ENCODE measurements at places on chromosomes 3 and 15.

GRCh38 chr3:167839460-167840134, 104.1 kb downstream of the SERPINI1 start:
- no peak for DNase-seq

- no peak for DNase-seq
Observed at GRCh38 chr3:129461461-129462146, 21.6 kb downstream of the IFT122 start.

DNA sequence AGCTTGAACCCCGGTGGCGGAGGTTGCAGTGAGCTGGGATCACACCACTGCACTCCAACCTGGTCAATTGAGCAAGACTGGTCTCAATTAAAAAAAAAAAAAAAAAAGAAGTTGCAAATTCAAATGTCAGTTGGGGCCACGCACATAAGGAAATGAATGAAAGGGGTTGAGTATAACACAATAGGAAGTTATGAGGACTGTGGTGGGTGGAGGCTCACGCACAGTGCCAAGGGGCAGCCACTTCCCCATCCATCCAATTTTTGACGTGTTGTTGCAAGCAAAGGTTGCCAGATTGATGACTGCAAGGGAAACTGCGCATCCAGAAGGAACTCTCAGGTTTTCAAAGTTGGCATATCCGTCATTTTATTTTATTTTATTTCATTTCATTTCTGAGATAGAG, 532.2 kb downstream of the NTRK3 start:
- no peak for DNase-seq

DNA sequence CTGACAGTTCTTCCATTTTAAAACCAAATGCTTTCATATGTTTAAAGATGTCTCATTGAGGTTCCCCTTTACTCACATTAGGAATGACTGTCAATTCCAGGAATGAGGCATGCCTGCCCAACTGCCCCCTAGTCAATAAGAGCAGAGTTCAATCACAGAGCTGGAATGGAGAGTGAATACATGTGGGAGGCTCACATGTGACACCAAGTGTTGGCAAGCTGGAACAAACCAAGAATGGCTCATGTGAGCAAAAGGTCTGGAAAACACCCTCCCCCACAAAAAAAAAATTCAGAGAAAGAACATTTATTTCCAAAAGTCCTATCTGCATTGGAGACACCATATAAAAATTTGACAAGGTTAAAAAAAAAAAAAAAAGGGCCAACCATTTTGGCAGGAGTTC, 3.7 kb downstream of the PBRM1 start:
- peak; percentile 77 for DNase-seq

DNA sequence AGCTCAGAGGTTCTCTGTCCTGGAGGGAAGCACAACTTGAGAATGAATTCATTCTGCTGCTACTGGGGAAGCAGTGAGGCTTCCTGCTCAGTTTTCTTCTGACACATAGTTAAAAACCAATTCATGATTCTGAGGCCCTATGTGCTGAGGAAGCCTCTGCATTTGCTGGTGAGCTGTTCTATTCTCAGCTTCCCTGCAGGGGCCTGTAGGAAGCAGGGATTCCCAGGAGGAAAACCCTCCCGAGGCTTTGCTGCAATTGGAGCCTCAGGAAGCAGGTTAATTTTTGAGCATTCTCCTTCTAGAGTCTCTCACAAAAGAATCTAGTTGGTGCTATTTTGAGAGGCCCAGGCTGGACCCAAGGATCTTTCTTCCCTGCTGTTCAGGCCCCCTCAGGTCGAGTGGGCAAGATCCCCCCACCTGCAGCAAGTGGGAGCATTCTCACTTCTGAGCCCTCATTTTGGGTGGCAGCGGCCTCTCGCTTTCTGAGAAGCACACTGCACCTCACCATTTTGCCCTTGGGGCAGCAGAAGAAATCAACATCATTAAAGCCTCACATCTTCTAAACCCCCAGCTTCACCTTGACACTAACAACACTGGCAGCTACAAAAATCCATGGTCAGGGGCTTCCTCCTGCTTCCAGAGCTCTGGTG, 197.5 kb upstream of the TSC22D2 start:
- DNase-seq, result no peak
